Brain microvascular endothelial cell (primary cell): ENCODE measurements at places on chromosomes 4 and X.

DNA sequence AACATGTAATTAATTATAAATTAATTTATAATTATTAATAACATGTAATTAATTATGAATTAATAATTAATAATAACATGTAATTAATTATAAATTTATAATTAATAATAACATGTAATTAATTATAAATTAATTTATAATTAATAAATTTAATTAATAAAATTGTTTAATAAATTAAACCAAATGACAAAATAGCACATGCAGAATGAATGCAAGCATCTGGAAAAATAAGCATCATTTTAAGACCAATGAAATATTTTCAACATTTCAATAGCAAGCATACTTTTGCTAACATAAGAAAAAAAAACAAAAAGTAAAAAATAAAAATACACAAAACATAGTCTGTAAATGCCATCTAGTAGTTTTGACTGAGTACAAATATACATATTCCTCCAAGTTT lies 21.8 kb downstream of the GYPE start:
- DNase-seq = no peak

DNA sequence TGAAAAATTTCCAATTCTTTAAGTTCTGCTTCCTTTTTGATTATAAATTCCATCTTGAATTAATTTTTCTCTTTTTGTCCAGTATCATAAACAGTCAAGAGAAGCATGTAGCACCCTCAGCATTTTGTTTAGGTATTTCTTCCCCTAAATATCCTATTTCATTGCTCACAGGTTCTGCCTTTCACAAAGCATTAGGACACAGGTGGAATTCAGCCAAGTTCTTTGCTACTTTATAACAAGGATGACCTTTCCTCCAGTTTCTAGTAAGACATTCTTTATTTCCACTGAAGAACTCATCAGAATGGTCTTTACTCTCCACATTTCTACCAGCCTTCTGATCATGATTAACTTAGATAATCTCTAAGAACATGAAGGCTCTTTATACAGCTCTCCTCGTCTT lies 7.4 kb downstream of the SLC9B1 start:
- DNase-seq = no peak

DNA sequence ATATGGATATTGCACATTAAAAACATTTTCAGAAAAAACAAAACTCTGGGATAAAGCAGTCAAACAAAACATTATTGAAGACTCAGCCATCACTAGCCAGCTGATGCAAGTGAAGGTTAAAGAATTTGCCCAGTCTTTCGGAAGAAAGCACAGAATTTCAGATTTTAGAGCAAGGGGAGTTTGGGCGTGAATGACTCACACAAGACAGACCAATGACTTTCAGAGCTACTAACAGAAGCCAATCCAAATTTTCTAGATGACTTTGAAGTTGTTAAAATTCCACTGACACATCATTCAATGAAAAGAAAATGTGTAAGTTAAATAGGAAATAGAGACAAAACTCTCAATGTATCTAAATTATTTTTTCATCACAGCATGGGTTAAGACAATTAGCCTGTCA lies 4.0 kb downstream of the MRFAP1L1 start:
- no peak for DNase-seq

- no peak for DNase-seq
Measured at GRCh38 chrX:142312591-142312990, 107.5 kb upstream of the MAGEC2 start.

DNA sequence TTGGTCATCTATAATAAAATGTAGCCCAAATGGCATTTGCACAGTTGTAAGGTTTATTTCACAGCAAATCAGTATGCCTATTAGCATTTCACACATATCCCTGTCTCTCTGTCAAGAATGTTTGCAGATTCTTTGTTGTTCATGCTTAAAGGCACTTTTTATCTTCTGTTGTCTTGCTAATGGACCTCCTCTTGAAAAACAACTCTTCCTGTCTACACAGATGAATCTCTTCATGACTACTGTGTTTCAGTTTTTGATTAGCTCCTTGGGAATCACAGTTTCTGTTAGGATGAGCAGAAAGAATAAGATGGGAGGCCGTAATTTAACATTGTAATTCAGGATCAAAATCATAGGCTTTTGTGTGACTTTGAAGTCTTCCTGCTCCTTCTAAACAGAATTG lies 35.5 kb upstream of the SLC4A4 start:
- DNase-seq = no peak

DNA sequence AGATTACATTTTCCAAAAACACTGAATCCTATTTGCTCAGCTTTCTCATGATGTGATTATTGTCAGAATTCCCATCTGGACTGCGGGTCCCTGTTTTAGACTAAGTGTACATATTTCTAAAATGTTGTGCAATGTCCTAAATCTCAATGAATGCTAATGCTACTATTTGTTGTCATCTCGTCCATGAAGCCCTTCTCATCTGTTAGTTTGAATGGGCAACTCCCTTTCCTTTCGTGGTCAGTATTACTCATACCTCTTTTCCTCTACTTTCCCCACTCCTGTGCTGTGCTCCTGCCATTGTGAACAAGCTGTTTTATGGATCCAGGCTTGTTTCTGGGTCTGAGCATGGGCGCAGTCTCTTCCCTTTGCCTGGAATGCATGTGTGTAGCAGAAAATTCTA lies 91.0 kb downstream of the MID1 start:
- DNase-seq = no peak

GRCh38 chr4:105588252-105588651 lies 35.8 kb downstream of the ARHGEF38 start:
- DNase-seq = no peak

- peak; percentile 43 for DNase-seq
Measured at GRCh38 chrX:71989768-71990426, 79.3 kb downstream of the NHSL2 start.

GRCh38 chr4:159837071-159837470 lies 734.2 kb downstream of the RAPGEF2 start:
- DNase-seq = no peak

GRCh38 chr4:141635736-141636081 lies 674 bp upstream of the IL15 start:
- no peak for DNase-seq

DNA sequence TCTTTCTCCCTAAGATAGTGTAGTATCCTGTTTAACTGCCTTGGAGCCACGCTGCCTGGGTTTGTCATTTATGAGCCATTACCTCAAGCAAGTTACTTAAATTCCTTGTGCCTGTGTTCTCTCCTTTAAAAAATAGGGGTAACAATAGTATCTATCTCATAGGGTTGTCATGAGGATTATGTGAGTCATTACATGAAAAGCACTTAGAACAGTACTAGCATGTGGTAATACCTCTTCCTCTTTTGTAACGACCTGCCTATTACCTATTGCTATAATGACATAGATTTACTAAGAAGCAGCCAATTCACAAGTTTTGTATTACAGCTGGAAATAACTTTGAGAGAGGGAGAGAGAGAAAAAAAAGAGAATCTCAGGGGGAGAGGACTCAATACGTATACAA lies 834.7 kb downstream of the RAPGEF2 start:
- DNase-seq = no peak

DNA sequence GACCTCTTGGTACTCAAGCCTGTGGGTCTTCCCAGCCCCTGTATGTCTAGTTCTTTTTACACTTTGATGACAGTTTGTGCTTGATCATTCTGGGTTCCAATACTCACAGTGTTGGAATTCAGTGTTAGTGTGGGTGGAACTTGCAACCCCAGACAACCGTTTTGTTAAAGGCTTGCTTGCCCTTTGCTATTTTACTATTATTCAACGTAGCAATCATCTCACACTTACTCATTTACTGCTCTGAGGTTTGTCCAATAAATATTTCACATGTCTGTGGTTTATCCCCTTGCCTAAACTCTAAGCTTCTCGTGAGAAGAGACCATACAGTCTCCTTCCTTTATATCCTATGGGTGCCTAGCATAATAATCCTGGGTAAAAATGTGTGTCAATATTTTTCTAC lies 15.3 kb downstream of the CCNG2 start:
- DNase-seq = peak; percentile 87

- no peak for DNase-seq
Measured at GRCh38 chr4:185723631-185724260, 88.2 kb downstream of the SORBS2 start.

- no peak for DNase-seq
Measured at GRCh38 chr4:95625020-95625419, 76.2 kb upstream of the UNC5C start.

- no peak for DNase-seq
Measured at GRCh38 chrX:16992951-16993350, 46.5 kb downstream of the REPS2 start.

GRCh38 chr4:38223306-38223705 lies 263.1 kb downstream of the PTTG2 start:
- no peak for DNase-seq

- DNase-seq = no peak
Measured at GRCh38 chrX:72367516-72367915, 61.8 kb upstream of the CITED1 start.

- DNase-seq = peak; percentile 67
Measured at GRCh38 chr4:76301068-76301774, 5.3 kb upstream of the STBD1 start.

DNA sequence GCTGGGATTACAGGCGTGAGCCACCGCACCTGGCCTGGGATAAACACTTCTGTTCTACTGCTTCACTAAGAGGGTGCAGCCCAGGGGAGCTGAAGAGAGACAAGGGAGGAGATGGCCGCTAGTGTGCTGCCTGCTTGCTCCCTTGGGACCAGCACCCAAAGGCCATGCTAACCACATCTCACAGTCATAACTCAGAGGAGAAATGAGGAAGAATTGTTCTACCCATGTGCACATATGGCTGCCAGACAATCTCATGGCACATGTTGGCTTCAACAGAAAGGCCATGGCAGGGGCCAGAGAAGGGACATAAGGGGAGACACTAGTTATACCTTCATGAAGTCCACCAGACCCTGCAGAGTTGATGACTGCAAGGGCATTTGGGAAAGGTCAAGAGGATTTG lies 22.4 kb downstream of the CLDN22 start:
- no peak for DNase-seq
